ENCODE measurements at places on chromosomes 11 and 22.

- peaks cover 33% of the 10 kb centered on the region for H3K27me3 ChIP-seq
- no peaks in the 10 kb centered on the region for H3K4me1 ChIP-seq
- H3K36me3 ChIP-seq: no peaks in the 10 kb centered on the region
- no peak overlapping the region for H3K27ac ChIP-seq
- peak overlapping the region; percentile 68 for H3K4me3 ChIP-seq
- no peak for DNase-seq
Measured at GRCh38 chr22:29313576-29314466, 1.7 kb downstream of the RASL10A start.

DNA sequence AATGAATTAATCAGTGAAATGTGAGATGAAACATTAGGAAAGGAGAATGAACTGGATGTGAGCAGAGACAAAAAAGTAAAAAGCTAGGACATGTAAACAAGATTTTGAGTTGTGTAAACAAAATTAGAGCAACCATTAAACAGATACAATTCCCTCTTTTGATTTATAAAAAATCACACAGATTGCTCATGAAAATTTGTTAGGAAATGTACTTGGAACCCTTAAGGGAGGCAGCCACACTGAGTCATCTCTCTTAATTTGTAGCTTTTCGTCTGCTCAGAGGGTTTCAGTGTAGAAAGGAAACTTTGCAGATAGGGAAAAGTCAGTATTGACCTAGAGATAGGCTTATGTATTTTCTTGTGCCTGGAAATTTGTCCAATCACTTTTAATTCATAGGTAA is 49.6 kb upstream of the ME3 start:
- no peak overlapping the region for H3K4me3 ChIP-seq
- H3K36me3 ChIP-seq: peaks cover 8% of the 10 kb centered on the region
- 0 out of 2 replicates have a peak, but pooled peaks cover 2% of the 10 kb centered on the region for H3K4me1 ChIP-seq
- no peak for DNase-seq
- H3K27ac ChIP-seq: no peak overlapping the region
- H3K27me3 ChIP-seq: no peaks in the 10 kb centered on the region

DNA sequence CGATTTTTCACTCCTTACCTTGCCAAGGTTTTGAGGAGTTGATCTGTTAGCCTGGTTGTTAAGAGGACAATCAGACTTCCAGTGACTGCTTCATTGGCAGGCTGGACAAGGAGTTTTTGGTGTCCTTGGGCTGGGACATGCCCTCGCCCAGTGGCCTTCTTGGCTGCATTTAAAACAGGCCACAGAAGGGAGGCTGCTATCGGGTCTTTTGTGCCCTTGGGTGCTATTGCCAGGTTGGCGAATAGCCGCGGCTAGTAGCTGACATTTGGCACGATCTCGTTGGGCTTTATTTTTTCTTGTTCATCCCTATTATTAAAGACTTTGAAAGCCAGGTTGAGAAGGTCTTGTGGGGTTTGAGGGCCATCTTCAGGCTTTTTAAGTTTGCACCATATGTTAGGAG is 99.4 kb downstream of the ELP4 start:
- H3K36me3 ChIP-seq: 0 out of 3 replicates have a peak, but pooled peaks cover 2% of the 10 kb centered on the region
- no peaks in the 10 kb centered on the region for H3K4me1 ChIP-seq
- H3K27me3 ChIP-seq: no peaks in the 10 kb centered on the region
- no peak overlapping the region for H3K4me3 ChIP-seq

DNA sequence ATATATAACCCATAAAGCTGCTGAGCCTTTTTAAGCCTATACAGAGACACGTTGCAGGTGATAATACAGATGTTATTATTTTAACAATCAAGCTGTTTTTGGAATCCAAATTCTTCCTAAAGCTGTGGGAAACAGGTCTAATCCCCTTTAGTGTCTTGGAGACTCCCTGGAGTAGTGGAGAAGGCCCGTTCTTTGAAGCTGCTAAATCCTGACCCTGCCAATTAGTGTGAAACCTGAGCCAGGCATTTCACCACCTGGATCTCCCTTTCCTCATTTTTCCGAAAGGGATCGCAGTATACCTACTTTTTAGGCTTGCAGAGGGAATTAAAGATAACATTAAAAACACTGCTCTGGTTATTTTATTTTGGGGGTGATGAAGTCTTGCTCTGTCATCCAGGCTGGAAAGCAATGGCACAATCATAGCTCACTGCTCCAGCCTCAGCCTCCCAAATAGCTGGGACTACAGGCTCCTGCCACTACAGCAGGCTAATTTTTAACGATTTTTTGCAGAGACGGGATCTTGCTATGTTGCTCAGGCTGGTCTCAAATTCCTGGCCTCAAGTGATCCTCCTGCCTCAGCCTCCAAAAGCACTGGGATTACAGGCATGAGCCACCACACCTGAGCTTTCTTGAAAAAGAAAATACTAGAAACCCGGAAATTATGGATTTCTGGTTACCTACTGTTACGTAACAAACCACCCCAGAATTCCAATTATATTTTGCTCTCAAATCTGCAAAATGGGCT is 1.7 kb upstream of the EIF4ENIF1 start:
- H3K27me3 ChIP-seq: no peaks in the 10 kb centered on the region
- H3K4me1 ChIP-seq: no peaks in the 10 kb centered on the region
- H3K36me3 ChIP-seq: peaks cover 24% of the 10 kb centered on the region
- peak; percentile 31 for DNase-seq
- no peak overlapping the region for H3K27ac ChIP-seq
